ENCODE measurements at places on chromosomes 16 and 17.

DNA sequence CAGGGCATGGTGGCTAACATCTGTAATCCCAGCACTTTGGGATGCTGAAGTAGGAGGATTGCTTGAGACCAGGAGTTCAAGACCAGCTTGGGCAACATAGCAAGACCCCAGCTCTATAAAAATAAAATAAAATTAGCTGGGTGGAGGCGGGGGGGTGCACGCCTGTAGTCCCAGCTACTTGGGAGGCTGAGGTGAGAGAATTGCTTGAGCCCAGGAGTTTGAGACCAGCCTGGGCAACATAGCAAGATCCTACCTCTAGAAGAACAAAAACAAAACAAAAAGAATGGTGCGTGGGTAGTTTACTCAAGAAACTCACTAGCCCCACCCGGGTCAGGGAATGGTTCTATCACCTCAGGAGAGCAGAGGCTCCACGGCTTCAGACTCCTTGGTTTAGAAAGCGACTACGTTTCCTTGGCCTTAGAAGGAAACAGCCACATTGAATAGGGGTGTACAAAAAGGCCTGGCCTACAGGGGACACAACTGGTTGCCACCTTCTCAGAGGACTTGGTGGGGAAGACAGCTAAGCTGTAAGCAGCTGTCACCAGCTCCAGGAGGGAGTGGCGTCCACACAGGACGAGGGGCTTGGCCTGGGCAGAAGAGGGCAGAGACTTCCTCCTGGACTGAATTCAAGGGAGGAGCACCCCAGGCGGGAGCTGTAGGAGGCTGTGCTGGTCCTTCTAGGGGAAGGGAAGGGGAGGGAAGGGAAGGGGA, 716 bp downstream of the TK1 start:
- no peak for DNase-seq

GRCh38 chr17:47946929-47947397, 5.6 kb downstream of the PNPO start:
- no peak for DNase-seq

DNA sequence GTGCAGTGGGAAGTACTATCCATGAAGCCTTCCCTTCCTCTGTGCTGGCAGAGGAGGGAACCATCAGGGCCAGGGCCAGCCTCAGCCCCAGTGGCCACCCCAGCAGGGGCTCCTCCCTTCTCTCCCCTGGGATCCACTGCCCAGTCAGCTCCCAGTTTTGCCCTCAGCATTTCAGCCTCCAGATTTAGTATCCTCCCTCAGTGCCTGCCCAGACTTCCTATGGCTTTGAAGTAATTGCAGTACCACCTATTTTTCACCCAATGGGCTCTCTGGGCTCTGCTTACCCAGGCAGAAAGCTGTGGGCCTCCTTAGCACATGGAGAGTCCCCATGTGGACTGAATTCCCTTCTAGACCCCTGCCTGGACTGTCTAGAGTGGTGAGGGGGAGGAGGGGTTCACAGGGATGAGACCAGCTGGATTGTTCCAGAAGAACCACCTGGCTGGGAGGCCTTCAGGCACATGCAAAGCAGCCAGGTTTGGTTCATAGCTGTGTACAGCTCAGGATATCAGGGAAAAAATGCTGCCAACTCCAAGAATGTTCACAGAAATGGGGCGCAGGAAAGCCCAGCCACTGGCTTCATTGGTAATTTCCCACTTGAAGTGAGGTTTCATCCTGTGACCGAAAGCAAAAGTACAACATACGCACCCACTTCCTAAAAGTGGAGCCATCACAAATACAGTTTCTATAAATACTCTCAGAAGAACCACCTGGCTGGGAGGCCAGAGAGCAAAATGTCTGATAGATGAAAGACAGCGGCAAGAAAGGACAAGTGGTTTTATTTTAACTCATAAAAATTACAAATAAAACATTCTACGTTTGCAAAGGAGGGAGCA, 15.2 kb upstream of the HERPUD1 start:
- DNase-seq = no peak

GRCh38 chr16:66798161-66798560, 3.2 kb downstream of the TERB1 start:
- DNase-seq = no peak

DNA sequence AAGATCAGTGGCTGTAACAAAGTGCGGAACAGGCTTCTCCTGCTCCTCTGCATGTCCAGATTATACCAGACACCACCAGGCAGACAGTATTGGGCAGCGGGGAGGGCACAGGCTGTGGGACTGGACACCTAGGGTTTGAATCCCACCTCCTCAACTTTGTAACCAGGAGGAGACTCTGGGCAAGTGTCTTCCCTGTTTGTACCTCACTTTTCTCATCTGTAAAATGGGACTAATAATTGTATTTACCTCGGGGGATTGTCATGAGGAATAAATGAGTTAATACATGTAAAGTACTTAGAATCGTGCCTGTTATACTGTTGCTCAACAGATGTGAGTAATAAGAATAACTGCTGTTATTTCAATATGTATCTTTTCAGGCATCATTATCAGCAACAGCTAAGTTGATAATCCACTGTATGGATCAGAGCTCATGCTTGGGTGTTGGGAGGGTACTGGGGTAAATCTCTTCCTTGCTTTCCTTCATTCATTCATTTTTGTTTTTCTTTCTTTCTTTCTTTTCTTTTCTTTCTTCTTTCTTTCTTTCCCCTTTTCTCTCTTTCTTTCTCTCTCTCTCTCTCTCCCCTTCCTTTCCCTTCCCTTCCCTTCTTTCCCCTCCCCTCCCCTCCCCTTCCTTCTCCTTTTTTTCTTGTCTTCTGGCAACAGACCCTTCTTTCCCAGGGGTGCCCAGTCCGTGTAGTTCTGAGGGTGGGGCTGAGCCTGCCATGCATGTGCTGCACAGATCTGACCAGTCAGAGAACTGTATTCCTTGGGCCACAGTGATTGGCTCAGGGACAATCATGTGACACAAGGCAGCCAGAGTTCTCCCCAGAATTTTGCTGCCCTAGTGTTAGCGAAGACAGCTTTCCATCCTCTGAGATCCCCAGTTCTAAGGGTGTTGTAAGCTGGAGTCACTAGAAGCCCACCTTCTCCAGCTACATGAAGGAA, 25.3 kb upstream of the BRD7 start:
- no peak for DNase-seq

- DNase-seq = no peak
Observed at GRCh38 chr17:58722696-58723095, 30.3 kb downstream of the RAD51C start.

DNA sequence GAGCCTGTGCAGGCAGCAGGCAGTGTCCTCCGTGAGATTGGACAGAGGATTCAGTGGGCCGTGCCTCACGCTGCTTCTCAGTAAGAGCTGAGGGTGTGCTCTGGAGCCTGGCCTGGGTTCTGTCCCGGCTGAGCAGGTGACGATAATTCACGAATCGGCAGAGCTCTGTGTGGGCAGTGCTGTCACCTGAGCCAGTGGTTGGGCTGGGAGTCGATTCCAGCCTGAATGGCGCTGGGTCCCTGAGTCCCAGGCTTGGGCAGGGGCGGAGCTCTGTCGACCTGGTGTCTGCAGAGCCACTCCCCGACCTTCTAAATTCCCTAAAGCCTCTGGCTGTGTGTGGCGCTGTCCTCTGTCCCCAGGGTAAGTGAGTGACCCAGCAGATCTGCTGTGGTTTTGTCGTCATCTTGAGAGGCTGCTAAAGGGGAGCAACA, 8.4 kb downstream of the ACSF3 start:
- no peak for DNase-seq

DNA sequence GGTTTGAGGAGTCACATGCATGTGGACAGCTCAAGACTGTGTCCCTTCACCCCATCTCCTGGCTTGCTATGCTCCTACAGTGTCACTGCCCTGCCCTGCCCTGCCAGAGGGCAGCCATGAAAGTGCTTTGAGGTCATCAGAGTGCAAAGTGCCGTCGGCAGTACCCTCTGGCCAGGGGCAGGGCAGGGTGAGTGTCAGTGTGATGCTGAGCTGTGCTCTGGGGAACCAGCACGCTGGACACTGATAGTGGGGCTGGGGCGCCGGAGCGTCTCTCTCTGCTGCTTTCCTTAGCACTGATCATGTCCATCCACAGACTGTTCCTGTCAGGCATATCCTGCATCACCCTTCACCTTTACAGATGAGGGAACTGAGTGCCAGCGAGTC, 1.6 kb upstream of the SPATA32 start:
- no peak for DNase-seq

GRCh38 chr17:77531641-77532040, 390.9 kb downstream of the SEC14L1 start:
- no peak for DNase-seq

GRCh38 chr17:46756081-46756735, 62.3 kb downstream of the WNT3 start:
- no peak for DNase-seq

GRCh38 chr16:12793120-12793864, 10.4 kb downstream of the CPPED1 start:
- DNase-seq = peak; percentile 7

- DNase-seq = no peak
Observed at GRCh38 chr17:76529224-76530094, 8.1 kb downstream of the CYGB start.

DNA sequence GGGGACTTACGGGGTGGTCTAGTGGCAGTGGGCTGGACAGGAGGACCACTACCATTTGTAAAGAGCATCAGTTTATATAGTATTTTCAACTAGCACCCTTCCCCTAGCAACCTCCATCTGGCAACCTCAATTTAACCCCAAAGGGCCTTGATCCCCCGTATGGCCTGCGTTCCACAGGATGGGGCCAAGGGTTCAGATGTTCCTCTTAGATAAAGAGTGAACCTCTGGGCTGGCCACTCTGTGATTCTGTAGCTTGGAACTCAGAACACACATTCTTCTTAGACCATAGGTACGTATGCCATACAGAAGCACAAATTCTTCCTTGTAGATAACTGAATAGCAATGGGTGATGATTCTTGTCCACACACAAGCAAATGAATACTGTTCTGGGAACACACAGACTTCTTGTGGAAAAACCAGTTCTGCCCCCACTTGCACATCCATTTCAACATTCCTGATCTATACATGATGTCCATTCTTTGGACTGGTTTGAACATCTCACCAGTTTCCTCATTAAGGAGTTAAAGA, 1.9 kb upstream of the GGA2 start:
- no peak for DNase-seq

- DNase-seq = peak; percentile 76
Observed at GRCh38 chr17:57009737-57010445, 32.0 kb downstream of the SCPEP1 start.

DNA sequence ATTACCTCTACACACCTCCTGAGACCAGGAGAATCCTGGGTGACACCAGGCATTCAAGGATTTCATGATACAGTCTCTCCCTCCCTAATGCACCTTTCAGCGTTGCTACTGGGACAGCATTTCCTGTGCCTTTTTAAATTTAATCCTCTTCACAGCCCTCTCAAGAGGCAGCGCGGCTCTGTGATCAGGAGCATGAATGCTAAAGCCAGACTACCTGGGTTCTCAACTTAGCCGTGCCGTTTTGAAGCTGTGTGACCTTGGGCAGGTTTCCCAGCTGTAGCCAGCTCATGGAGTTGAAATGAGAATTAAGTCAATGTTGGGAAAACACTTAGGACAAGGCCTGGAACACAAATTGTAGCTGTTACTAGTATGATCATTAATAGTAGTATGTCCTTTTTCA, 191.8 kb downstream of the XYLT1 start:
- DNase-seq = no peak

DNA sequence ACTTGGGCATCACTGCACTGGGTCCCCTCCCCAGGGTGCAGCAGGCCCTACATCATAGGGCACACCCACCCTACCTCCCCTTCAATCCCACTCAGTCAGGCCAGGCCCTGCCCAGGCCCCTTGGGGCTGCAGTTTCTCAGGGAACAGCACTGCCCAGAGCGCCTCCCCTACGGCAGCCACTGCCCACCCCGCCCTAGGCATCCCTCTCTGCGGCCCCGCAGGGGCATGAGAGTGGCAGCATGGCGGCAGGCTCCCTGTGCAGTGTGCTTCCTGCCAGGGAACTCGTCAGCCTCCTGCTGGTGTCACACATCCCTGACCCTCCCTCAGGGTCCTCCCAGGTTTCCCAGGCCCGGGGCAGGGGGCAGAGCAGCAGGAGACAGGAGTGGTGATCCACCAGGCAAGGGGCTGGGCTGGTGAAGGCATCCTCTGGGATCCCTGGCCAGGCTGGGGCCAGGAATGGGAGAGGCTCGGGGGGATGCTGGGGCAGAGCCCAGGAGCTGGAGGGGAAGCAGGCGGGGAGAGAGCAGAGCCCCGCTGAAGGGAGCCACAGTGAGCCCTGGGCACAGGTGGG, 16.2 kb upstream of the BAHCC1 start:
- no peak for DNase-seq

DNA sequence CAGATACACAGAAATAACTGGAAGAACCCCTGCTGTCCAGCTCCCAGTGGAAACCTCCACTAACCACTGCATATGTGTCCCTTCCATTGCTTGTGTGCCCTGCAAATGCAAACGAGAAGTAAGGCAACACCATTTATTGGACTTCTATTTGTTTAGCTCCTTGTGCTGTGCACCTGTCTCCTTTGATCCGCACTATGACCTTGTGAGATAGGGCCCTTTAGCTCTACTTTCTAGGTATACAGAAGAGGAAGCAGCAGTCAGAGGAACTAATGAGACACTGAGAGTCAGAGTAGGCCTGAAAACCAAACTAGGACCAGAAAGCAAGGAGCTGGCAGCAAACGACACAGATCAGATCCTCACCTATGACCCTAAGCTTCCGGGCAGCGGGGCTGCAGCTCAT, 22.4 kb downstream of the SOX9 start:
- no peak for DNase-seq

- DNase-seq = no peak
Observed at GRCh38 chr17:51263006-51263405, 2.7 kb downstream of the UTP18 start.

DNA sequence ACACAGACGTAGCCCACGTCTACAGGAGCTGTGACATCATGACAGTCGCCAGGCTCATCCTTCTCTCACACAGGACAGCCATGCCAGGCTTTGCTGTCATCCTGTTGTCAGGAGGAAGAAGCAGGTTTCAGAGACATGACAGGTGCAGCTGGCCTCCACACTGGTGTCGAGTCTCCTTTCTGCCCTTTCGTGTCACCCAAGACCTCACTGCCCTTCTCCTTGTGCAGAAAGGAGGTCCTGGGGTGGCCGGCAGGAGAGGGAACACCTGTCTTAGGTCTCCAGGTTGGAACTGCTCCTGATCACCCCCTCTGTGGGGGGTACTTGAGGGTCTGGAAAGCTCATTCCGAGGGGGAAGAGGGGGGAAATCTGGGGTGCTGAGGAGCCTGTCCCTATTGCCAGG, 41.6 kb upstream of the IRF8 start:
- DNase-seq = no peak

GRCh38 chr16:72910875-72911274, 137.1 kb downstream of the ZFHX3 start:
- no peak for DNase-seq

DNA sequence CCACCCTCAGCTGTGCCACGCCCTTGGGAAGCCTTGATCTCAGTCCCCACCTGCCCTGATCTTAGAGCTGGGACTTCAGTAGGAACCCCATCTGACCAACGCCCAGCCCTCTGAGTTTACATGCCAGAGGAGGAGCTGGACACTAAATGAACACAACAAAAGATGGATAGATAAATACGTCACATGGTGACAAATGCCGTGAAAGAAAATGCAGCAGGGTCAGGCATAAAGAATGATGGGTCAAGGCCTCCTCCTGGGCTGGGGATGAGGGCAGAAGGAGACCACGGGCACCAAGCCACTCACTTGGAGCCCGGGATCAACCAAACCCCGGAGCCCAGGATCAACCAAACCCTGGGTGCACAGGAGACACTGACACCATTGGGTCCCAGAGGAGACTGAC, 354.9 kb downstream of the C16orf95 start:
- DNase-seq = no peak
